GM13977 (cell line): ENCODE measurements at places on chromosomes 2 and 18.
A peak's percentile ranks its signal among the peaks of the same experiment; 100 is the strongest.

DNA sequence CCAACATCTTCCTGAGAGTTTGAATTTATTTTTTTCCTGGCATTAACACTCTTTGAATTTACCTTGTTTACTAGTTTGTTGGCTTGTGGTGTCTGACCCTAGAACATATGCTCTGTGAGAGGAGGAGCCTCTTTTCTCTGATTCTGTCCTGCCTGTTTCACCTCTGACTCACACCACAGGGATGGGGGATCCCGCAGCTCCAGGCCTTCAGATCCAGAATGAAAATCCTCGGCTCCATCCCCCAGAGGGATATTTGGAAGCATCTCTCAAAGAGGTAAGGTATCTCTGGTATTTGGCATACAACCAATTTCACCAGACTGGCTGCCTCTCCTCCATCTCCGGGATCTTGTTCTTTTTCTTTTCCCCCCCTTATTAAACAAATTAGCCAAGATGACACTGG lies 104.7 kb downstream of the GPR39 start:
- DNase-seq: no peak

DNA sequence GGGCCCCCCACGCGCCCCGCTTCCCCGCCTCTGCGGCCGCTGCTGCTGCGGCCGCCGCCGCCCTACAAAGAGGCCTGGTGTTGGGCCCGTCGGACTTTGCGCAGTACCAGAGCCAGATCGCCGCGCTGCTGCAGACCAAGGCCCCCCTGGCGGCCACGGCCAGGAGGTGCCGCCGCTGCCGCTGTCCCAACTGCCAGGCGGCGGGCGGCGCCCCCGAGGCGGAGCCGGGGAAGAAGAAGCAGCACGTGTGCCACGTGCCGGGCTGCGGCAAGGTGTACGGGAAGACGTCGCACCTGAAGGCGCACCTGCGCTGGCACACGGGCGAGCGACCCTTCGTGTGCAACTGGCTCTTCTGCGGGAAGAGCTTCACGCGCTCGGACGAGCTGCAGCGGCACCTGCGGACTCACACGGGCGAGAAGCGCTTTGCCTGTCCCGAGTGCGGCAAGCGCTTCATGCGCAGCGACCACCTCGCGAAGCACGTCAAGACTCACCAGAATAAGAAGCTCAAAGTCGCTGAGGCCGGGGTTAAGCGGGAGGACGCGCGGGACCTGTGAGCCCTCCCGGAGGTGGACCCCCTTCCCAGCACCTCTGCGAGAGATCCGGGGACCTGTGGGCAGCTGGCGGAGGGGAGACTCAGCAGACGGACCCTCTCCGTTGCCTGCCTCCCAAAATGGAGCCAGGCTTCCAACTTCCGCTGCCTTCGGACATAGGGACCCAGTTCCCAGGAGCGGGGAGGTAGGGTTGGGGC lies 1.9 kb downstream of the SP5 start:
- peak; percentile 72 for DNase-seq

DNA sequence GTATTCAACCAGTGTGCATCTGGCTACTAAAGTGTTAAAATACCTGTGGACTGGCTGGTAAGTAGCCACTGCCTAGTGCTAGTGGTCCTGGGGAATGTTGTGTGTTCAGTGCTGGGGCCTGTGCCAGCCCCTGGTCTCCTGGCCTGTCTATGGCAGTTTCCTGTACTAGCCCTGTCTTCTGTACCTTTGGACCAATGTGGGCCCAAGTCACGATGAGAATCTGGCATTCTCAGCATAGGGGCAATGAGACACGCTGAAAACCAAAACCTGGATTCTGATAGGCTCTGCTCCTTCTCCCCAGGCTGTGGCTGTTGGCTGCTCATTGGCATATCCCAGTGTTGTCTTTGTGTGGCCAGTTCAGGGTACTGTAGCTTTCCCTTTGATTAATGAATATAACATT lies 170.4 kb downstream of the PTPRM start:
- no peak for DNase-seq

GRCh38 chr2:118861731-118862130 lies 14.3 kb upstream of the EN1 start:
- DNase-seq: no peak

GRCh38 chr18:6015364-6015763 lies 120.0 kb upstream of the TMEM200C start:
- no peak for DNase-seq

- no peak for DNase-seq
Observed at GRCh38 chr2:163607630-163608029, 128.2 kb downstream of the FIGN start.

- DNase-seq: peak; percentile 28
Observed at GRCh38 chr2:48200620-48201293, 294.5 kb upstream of the FBXO11 start.

- no peak for DNase-seq
Observed at GRCh38 chr2:44075541-44075940, 79.8 kb upstream of the LRPPRC start.

DNA sequence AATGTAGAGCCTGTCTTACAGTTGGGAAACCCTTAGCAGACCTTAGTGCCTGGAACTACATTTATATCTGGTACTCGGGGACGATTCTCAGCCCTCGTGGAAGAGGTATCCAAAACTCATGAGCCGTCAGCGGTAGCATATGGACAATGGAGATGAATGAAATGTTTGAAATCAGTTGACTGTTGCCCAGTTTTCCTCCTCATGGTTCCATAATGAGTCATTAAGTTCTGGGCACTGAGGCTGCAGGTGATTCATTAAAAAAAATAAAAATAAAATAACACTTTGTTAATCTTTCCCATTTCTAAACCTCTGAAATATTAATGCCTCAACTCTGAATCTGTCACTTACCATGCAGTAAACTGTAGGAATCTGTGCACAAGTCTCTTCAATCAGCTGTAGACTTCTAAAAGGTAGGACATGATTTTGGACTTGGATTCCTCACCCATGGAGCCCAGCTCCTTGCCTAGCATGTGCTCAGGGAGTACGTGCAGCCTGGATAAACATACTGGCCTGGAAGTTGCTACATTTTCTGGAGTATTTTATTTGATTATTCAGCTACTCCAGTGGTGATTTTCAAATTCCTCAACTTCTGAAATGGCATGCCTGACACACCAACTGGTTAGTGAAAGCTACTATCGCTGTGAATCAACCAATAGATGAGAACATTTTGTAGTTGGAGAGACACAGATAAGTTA lies 979.2 kb downstream of the CNTNAP5 start:
- DNase-seq: no peak

DNA sequence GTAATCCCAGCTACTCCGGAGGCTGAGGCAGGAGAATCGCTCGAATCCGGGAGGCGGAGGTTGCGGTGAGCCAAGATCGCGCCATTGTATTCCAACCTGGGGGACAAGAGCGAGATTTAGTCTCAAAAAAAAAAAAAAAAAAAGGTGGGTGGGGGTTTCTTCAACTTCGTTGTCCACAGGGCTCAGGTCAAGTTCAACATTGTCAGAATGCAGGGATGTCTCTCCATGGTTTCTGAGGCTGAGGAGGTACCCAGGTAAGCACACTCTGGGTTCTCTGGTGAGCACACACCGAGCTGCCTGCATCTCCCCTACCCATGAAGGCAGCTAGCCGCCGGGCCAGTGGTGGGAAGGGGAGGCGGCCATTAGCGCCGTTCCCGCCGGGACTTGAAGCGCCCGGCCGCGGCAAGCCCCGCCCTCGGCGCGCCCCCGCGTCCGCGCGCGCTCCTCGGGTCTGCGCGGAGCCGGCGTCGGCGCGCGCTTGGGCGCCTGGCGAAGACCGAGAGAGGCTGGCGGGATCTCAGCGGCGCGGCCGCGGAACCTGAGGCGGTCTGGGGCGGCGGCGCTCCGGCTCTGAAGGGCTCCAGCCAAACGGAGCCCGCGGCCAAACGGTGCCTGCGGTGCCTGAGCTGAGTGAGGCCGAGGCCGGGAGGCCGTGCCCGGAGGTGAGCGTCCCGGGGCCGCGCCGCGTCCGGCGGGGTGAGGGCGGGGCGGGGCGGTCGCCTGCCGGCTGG lies at the start of gene UBXN2A:
TSS of gene UBXN2A (plus strand) at position 477 of the 731 bp plus-strand sequence. CDS start 17,852 bp downstream, outside the sequence.
- peak; percentile 92 for DNase-seq

GRCh38 chr18:10497206-10497749 lies 28.5 kb upstream of the NAPG start:
- no peak for DNase-seq

- no peak for DNase-seq
Observed at GRCh38 chr2:105150231-105150630, 91.3 kb upstream of the GPR45 start.

DNA sequence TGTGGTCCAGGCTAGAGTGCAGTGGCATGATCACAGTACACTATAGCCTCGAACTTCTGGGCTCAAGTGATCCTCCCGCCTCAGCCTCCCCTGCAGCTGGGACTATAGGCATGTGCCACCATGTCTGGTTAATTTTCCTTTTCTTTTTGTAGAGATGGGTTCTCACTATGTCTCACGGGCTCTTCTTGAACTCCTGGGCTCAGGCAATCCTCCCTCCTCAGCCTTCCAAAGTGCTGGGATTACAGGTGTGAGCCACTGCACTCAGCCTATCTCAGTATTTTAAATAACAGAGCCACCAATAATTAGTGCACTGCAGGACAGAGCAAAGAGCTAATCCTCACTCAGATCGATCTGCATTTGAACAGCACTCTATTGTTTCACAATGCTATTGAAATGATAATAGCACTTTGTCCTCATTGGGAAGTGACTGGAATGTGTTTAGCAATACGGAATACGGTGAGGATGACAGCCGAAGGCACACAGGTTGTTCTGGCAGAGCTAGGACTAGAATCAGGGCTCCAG lies 335.9 kb downstream of the DLGAP1 start:
- no peak for DNase-seq

- DNase-seq: no peak
Observed at GRCh38 chr18:29439398-29439797, 1262.5 kb upstream of the CDH2 start.

DNA sequence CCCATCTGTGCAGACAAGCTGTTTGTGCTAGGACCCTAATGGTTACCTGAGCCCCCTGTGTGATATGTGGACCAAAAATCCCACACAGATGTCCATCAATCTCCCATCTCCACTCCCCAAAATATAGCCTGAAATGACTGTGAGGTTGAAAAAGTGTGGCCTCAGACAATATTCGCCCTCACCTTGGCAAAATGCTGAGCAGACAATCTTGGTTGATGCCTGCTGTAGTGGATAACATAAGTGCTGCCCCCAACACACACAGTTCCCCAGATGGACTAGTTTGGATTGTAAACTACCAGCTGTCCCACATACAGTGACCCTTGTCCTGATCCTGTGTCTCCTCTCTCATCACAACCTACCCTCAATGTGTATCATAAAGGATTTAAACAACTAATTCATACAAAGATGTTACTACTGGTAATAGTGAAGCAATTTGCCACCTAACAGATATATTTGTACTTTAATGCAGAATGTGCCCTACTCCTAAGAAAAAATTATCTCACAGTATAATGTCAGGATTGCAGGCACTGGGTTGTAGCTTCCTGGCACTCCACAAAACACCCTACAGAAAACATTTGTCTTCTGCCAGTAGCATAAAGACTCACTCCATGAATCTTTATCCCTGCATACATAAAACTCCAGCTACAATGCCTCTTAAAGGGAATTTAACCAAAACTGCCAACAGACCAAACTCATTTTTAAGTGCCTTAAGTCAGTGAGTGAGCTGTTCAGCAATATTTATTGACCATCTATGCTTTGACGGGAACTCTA lies 161.6 kb downstream of the FBXO15 start:
- DNase-seq: no peak

- no peak for DNase-seq
Observed at GRCh38 chr2:241386519-241386918, 30.4 kb downstream of the FARP2 start.

- DNase-seq: no peak
Observed at GRCh38 chr2:30974092-30974491, 164.1 kb downstream of the GALNT14 start.

GRCh38 chr2:27095427-27095744 lies 8.8 kb downstream of the KHK start:
- no peak for DNase-seq

DNA sequence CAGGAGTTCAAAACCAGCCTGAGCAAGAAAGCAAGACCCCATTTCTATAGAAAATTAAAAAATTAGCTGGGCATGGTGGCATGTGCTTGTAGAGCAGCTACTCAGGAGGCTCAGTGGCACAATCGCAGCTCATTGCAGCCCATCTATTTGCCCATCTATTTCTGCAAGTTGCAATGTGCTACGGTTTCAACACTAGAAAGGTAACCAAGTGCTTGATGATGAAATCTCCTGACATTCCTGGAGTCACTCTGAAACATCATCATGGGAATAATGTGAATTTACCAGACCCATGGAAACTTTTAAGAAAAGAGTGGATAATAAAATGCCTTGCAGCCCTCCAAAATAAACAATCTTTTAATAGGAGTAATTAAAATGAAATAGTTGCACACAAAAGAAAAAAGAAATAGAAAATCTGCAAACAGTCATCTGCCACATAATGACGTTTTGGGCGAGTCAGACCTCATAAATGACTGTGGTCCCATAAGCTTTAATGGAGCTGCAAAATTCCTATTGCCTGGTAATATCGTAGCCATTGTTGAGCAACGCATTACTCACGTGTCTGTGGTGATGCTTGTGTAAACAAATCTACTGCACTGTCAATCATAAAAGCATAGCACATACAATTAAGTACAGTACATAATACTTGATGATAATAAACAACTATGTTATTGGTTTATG lies 46.6 kb upstream of the AMMECR1L start:
- DNase-seq: no peak

GRCh38 chr2:158618891-158619490 lies 162.2 kb downstream of the PKP4 start:
- DNase-seq: no peak

DNA sequence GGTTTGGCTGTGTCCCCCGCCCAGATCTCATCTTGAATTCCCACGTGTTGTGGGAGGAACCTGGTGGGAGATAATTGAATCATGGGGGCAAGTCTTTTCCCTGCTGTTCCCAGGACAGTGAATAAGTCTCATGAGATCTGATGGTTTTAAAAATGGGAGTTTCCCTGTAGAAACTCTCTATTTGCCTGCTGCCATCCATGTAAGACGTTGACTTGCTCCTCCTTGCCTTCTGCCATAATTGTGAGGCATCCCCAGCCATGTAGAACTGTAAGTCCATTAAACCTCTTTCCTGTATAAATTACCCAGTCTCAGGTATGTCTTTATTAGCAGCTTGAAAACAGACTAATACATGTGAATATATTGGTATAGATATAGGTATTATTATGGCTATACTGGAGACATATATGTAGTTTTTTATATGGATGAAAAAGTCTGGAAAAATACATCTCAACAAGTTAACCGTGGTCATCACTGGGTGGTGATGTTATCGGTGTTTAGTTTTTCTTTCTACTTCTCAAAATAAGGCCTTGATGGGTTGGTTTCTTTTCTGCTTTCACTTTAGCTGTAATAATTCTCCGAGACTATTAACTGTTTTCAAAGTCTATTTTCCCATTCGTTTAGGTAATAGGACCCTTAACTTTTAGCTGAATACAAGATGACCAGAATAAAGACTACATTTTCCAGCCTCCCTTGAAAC lies 39.1 kb upstream of the NCOA1 start:
- no peak for DNase-seq

GRCh38 chr2:28063492-28063962 lies 173.0 kb downstream of the BABAM2 start:
- DNase-seq: no peak
